Glutamatergic neuron (in vitro differentiated cells): ENCODE measurements at places on chromosomes 5 and 9. TPM values are rescaled to one million over a fixed set of nuclear protein-coding genes. Genes with fewer than 3 reads are reported as not detected.

Gene BTNL3
- total RNA-seq: not detected

Gene MAST4
- 11.5 TPM for total RNA-seq

Gene ASS1
- 31.5 TPM for total RNA-seq

Gene BTNL8
- total RNA-seq: not detected

Gene DNAJB5
- 137 TPM for total RNA-seq

Gene AFAP1L1
- total RNA-seq: 0.25 TPM

Gene MRPL50
- total RNA-seq: 15.4 TPM

Gene IL33
- not detected for total RNA-seq

Gene GABBR2
- 116 TPM for total RNA-seq

Gene ZNG1F
- 7.5 TPM for total RNA-seq

Gene GABRA1
- total RNA-seq: not detected

Gene PCDHGB3
- 6.2 TPM for total RNA-seq

DNA sequence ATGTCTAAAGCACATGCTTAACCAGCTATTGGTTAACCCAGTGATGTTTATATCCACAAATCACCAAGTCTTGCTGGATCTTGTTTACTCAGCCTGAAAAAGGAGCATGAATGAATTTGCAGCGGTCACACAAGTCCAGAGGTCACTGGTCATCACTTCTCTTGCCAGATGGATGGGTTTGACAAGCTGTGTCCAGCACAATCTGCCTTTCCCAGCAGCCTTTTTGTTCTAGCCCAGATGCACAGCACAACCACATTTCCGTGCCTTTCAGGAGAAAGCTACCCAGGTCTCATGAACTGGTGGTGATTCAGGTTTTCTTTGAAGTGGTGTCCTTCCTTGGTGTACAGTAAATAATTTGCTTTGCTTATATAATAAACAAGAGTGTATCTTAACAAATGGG is 32.1 kb downstream of the TMEM252 start:
- H3K36me3 ChIP-seq: no peaks in the 10 kb centered on the region
- peaks cover 8% of the 10 kb centered on the region for H3K27me3 ChIP-seq
- no peak overlapping the region for H3K27ac ChIP-seq

GRCh38 chr9:127884427-127884911 is 7.0 kb upstream of the AK1 start:
- H3K4me1 ChIP-seq: peaks cover 11% of the 10 kb centered on the region
- H3K27me3 ChIP-seq: peaks cover 5% of the 10 kb centered on the region
- H3K4me3 ChIP-seq: no peak overlapping the region
- peaks cover 4% of the 10 kb centered on the region for H3K36me3 ChIP-seq

DNA sequence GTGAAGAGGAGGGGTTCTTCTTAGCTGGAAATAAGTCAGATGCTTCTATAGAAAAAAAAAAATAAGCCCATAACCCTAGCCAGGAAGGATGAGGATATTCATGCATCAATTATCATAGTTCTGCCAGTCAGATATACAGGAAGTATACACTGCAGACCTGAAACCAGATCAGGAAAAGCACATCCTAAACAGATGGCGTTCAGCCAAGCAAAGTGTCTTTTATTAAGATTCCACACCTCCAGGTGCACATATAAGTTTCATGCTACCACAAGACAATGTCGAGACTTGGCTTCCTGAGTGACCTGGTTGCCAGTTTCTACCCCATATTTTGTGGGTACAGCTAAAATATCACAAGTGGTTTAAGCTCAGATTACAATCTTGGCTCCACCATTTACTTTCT is 108.3 kb downstream of the CETN3 start:
- DNase-seq: no peak
- no peaks in the 10 kb centered on the region for H3K27me3 ChIP-seq
- no peak overlapping the region for H3K4me3 ChIP-seq
- H3K27ac ChIP-seq: no peak overlapping the region

DNA sequence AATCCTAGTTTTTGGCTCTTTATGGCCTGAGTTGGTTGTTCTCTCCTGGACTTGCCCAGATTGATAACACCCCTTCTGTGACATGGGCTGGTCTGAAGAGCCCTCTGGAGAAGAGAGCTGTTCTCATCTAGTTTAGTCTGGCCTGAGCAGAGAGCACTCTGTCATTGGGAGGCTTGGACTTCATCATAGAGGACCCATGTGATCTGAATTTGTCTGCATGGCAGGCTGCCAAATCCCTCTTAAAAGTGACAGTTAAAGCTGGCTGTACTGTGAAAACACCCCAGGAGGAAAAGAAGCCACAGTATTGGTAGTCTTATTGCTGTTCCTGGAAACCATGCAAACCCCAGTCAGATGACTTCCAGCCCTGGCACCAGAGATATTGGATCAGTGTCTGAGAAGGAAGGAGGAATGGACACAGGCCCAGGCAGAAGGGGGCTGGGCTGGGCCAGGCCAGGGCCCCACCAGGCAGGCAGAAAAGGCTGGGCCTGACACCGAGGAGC is 3.7 kb upstream of the WDR31 start:
- no peak overlapping the region for H3K27ac ChIP-seq
- DNase-seq: no peak
- no peaks in the 10 kb centered on the region for H3K4me1 ChIP-seq

GRCh38 chr9:38181866-38182265 is 112.8 kb upstream of the SHB start:
- peaks cover 15% of the 10 kb centered on the region for H3K4me1 ChIP-seq
- peaks cover 8% of the 10 kb centered on the region for H3K27me3 ChIP-seq
- no peak overlapping the region for H3K4me3 ChIP-seq
- H3K27ac ChIP-seq: no peak overlapping the region

- H3K4me3 ChIP-seq: no peak overlapping the region
- H3K36me3 ChIP-seq: peaks cover 4% of the 10 kb centered on the region
- H3K27ac ChIP-seq: no peak overlapping the region
- DNase-seq: no peak
- H3K27me3 ChIP-seq: no peaks in the 10 kb centered on the region
These were observed 206.1 kb downstream of the YTHDC2 start for GRCh38 chr5:113719549-113719948.

- H3K36me3 ChIP-seq: no peaks in the 10 kb centered on the region
- H3K4me1 ChIP-seq: no peaks in the 10 kb centered on the region
- DNase-seq: no peak
- no peaks in the 10 kb centered on the region for H3K27me3 ChIP-seq
- H3K4me3 ChIP-seq: no peak overlapping the region
These were observed 508.2 kb downstream of the ACTL7B start for GRCh38 chr9:108347463-108348188.

DNA sequence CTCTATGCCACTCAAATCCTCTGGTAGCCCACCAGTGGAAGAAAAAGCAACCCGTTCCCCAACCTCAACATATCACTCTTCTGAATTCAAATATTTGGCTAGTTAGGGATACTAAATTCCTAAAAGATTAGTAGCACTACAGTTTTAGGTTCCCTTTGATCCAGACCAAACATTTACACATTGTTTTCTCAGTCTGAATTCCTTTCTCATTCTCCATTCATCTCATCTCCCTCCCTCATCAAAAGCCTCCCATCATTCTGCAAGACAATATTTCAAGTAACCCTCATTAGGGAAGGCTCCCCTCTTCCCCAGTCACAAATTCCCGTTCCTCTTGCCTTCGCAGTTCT is 26.3 kb downstream of the ADAM19 start:
- H3K4me3 ChIP-seq: no peak overlapping the region
- H3K27me3 ChIP-seq: peaks cover 4% of the 10 kb centered on the region
- peaks cover 11% of the 10 kb centered on the region for H3K4me1 ChIP-seq
- no peak for DNase-seq
- no peak overlapping the region for H3K27ac ChIP-seq
- peaks cover 11% of the 10 kb centered on the region for H3K36me3 ChIP-seq

GRCh38 chr5:150272531-150272930 is 17.0 kb downstream of the CAMK2A start:
- peak; percentile 65 for DNase-seq
- peaks cover 16% of the 10 kb centered on the region for H3K4me1 ChIP-seq
- H3K27ac ChIP-seq: peak overlapping the region; percentile 49
- H3K4me3 ChIP-seq: peak overlapping the region; percentile 46
- no peaks in the 10 kb centered on the region for H3K36me3 ChIP-seq
- peaks cover 4% of the 10 kb centered on the region for H3K27me3 ChIP-seq

DNA sequence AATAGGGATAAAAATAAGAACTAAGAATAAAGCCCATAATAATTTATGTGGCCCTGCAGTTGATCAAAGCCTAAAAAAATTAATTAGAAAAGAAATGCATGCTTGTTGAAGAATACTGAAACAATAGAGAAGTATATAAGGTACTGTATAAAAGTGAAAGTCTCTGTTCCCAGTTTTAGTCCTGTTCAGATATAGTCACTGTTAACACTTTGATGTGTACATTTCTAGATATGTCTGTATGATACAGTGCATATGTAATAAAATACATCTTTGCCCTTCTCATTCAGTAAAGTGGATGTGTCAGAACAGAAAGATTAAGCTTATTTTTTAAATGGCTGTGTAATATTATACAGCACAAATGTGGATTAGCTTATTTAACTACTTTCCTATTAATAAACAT is 4.1 kb downstream of the C9orf85 start:
- H3K36me3 ChIP-seq: peaks cover 5% of the 10 kb centered on the region
- H3K27ac ChIP-seq: no peak overlapping the region
- H3K27me3 ChIP-seq: peaks cover 7% of the 10 kb centered on the region
- DNase-seq: no peak
- peaks cover 19% of the 10 kb centered on the region for H3K4me1 ChIP-seq

DNA sequence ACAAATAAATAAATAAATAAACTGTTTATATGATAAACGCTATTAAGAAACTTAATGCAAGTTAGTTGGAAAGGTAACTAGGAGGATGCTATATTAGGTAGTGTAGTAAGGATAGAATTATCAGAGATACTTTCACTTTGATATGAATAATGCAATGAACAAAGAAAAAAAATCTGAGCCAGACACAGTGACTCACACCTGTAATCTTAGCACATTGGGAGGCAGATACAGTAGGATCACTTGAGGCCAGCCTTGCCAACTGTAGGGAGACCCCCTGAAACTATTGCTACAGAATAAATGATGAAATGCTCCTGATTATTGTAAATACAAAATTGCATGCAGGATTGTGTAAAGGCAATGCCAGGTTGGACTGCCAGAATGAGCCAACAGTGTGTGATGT is 109.2 kb downstream of the ANXA2R start:
- no peaks in the 10 kb centered on the region for H3K4me1 ChIP-seq
- H3K27ac ChIP-seq: no peak overlapping the region
- peaks cover 5% of the 10 kb centered on the region for H3K36me3 ChIP-seq
- no peak for DNase-seq

- H3K4me1 ChIP-seq: peaks cover 11% of the 10 kb centered on the region
- H3K27me3 ChIP-seq: peaks cover 6% of the 10 kb centered on the region
- H3K27ac ChIP-seq: no peak overlapping the region
- no peaks in the 10 kb centered on the region for H3K36me3 ChIP-seq
These were observed 55.3 kb upstream of the ANGPTL2 start for GRCh38 chr9:127177665-127178265.

DNA sequence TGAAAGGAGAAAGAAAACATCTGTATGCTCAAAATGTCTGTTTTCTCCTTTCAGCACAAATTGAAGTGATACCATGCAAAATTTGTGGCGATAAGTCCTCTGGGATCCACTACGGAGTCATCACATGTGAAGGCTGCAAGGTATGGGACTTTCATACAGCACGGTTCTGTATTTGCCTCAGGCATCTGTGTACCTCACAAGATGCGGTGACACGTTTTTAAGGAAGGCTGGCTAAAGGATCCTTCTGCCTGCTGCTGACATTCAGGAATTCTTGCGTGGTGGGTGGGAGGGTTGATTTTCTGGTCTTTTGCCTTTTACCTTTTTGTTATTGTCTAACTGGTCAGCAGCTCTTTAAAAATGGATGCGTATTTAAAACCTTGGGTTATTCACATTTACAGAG is 133.1 kb downstream of the RORB start:
- no peak for DNase-seq
- peaks cover 2% of the 10 kb centered on the region for H3K4me1 ChIP-seq
- no peaks in the 10 kb centered on the region for H3K36me3 ChIP-seq
- H3K27ac ChIP-seq: no peak overlapping the region

DNA sequence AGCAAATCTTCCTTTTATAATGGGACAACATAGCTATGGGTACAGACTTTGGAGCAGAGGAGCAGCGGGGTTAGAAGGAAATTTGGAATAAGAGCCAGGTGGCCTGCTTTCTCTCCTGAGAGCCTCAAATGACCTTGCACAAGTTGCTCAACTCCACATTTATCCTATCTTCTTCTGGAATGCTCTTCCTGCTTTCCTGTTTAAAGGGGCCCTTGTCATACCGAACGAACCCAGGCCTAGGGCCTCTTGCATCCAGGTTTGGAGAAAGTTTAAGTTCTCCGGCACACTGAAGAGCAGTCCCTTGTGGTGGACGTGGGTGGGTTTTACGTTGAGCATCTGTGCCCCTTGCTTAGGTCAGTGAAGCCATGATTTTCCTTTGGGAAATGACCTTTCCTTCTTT is 197.9 kb upstream of the NR3C1 start:
- no peak for DNase-seq
- H3K4me3 ChIP-seq: no peak overlapping the region

DNA sequence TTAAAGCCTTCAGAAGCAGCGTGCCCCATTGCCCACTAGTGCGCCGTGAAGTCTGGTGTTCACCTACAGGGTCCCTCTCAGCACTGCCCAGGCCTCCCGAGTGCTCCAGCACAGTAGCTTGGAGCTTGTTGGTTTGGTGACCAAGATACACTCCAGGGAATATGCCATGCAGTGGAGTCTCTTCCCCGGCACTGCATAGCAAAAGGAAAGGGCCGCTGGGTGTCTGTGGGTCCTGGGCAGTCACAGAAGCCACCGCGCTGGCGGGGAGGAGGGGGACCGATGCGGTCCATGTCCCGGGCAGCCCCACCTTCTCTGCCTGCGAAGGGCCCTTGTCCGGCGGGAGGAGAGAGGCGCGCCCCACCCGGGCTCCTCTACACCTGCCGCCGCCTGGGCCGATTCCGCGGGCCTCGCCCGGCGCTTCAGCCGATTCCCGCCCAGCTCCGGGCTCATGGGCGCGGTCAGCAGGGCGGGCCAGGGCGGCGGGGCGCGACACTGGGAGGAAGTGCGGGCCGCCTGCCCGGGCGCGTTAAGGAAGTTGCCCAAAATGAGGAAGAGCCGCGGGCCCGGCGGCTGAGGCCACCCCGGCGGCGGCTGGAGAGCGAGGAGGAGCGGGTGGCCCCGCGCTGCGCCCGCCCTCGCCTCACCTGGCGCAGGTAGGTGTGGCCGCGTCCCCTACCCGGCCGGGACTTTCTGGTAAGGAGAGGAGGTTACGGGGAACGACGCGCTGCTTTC is at the start of gene SYK:
TSS of gene SYK (plus strand) at position 579 of the 732 bp plus-strand sequence. CDS start 42,080 bp downstream, outside the sequence.
- peak; percentile 43 for DNase-seq
- no peaks in the 10 kb centered on the region for H3K36me3 ChIP-seq
- H3K27ac ChIP-seq: no peak within 1 kb of the TSS
- H3K27me3 ChIP-seq: peaks cover 12% of the 10 kb centered on the region
